GM04503 (cell line): ENCODE measurements at places on chromosomes 12 and 14.

GRCh38 chr14:38256533-38256840 is 594 bp upstream of the CLEC14A start:
- DNase-seq = no peak

DNA sequence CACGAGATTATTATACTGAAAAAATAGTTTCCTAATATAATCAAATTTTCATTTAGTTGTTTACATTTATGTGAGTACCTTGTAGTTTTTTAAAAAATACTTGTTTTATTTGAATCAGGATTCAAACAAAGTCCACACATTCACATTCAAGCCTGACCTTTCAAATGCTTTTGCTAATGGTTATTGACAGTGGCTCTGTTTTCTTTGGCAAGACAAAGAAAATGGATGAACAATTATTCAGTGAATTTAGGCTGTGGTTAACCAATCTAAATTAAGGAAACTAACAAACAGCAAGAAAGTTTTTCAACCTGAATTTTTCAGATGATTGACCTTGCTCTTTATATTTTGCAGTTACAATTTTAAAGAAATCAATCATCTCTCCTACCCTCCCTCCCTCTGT is 9.7 kb downstream of the SLC4A8 start:
- no peak for DNase-seq

GRCh38 chr12:57046947-57047890 is 2.7 kb downstream of the MYO1A start:
- no peak for DNase-seq

DNA sequence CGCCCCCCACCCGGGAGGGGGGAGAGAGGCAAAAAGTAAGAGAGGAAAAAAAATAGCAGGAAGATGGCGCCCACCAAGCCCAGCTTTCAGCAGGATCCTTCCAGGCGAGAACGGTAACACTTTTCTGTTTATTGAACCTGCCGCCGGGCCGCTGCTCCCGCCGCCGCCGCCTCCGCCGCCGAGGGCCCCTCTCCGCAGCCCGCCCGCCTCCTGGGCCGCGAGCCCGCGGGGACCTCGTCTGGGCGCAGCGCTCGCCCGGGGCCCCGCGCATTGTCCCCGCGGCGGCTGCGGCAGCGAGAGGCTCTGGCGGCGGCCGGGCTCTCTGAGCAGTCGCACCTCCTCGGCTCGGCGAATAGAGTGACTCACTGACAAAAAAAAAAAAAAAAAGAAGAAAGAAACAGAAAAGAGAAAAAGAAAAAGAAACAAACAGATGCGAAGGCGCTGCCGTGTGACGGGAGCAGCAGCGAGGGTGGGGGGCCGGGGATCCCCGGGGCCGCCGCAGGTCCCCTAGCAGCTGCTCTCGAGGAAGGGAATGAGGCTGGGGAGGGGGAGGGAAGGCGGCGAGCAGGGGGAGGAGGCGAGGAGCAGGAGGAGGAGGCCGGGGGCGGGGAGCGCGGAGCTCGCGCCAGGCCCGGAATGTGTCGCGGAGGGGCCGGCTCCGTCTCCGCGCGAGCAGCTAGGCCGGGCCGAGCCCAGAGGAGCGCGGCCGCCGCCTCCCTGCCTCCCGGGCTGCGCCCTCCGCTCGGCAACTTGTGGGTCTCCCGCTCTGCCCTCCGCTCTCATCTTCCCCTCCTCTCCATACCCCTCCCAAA is 781 bp downstream of the NPAS3 start:
- no peak for DNase-seq

GRCh38 chr14:104773505-104774452 is 20.8 kb downstream of the SIVA1 start:
- DNase-seq = no peak

GRCh38 chr14:88815980-88816379 is 8.5 kb upstream of the TTC8 start:
- no peak for DNase-seq

GRCh38 chr12:98973395-98973794 is 328.3 kb downstream of the APAF1 start:
- peak; percentile 2 for DNase-seq

DNA sequence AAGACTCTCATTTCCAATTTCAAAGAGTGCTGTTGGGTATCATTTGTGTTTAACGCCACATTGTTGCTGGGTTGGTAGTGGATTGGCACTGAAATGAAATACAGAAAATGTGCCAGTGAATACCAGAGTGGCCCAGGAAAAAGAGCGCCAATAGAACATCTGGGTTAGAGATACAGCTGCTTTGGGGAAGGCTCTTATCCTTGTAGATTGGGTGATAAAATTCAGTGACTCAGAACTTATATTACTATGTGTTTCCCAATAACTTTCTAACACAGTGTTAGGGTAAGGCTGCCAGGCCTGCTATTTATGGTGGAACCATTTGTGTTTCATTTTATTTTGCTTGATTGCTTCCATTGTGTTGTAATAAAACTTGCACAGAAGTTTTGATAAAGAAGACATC is 168.2 kb upstream of the SSTR1 start:
- peak; percentile 53 for DNase-seq

DNA sequence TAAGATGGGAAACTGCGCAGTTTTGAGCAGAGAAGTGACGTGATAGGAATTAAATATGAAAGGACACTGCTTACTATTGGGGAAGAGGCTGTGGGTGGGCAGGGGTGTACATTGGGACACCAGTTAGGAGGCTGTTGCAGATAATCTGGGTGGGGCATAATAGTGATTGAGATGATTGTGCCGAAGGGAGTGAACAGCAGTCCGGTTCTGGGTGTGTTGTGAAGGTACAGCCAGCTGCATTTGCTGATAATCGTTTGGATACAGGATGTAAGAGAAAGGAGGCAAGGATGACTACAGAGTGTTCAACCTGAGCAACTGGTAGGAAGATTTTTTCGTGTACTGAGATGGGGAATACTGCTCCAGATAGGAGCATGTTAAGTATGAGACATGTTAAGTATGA is 205.2 kb upstream of the NEDD1 start:
- DNase-seq = no peak

DNA sequence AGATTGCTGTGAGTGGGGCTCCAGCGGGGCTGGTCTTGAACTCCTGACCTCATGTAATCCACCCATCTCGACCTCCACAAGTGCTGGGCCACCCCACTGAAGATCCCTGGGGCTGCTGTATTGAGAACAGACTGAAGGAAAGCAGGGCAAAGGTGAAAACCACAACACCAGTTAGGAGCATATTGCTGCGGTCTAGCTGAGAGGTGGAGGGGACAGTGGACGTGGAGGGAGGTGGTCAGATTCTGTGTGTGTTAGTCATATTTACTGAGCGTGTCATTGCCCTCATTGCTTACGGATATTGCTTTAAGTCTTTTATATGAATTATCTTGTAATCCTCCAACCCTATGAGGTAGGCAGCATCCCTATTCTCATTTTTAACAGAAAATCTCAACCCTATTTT is 69.0 kb upstream of the OVCH1 start:
- DNase-seq = no peak

DNA sequence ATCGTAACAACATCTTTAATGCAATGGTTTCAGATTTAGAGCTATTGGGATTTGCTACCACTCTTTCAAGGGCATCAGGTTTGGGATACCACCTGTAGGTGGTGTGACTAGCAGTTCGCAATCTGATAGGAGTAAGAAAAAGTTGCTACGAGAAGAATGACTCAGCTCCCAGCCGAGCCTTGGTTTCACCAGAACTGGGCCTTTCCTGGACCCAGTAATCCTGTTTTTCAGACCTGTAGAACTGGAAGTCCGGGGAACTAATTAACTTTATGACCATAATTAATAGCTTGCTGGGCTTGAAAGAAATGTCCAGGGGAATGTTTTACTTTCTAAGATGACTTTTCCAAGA is 770 bp downstream of the ABHD4 start:
- DNase-seq = no peak

DNA sequence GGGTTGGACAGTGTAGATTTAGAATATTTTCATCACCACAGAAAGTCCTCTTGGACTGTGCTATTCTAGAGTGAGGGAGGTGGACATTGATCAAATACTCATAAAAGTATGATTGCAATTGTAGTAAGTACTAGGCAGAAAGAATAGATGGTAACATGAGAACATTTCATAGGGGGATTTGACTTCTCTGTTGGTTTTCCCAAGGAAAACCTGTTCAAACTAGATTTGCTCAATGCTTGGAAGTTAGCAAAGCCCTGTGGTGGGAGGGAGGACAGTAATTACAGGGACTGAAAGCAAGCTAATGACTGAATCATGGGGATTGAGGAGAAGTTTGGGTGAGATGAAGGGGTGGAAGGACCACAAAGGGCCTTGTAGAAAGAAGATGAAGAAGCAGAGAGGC is 24.4 kb upstream of the EID3 start:
- DNase-seq = no peak

DNA sequence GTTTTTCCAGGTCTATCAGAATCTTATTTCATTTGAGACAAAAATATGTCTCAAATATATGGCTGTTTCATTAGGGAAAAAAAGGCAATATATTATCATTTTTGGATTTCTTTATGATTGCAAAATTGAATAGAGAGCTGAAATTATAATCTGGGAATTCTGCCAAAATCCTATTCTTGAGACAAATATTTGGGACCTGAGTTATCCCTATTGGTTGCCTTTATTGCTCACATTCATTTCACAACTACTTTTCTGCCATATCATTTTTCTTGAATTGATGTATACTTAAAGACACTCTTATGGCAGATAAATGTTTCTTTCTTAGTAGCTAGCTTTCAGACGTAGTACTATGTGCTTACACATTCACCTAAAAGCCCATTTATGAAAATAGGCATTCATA is 241.6 kb upstream of the NOVA1 start:
- DNase-seq = no peak

DNA sequence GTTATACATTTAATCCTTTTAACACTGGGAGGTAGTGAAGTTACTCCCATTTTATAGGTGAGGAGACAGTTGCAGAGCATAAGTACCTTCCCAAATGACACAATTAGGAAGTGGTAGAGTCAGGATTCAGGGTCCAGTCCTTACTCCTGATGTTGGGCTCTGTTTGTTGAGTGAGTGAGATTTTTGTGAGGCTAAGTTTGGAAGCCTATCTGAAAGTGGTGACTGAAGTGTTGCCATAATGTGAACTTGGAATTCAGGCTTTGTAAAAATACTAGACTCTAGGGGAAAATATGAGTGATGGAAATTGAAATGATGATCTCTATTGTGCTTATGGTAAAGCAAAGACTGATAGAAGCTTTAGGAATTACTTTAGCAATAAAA is 2.2 kb downstream of the NUDT4 start:
- no peak for DNase-seq

DNA sequence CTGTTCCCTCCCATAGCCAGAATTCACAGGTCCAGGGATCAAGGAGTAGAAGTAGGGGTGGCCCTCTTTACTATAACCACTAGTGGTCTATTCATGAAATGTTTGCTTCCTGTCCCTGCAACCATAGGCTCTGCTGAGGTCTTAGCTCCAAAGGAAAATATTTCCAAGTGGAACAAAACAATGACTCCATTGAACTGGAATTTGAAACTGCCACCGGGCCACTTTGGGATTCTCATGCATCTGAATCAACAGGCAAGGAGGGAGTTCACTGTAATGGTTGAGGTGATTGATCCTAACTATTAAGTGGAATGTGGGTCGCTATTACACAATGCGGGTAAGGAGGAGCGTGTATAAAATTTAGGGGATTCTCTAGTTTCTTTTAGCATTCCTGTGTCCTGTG is 197.0 kb downstream of the ETNK1 start:
- DNase-seq = no peak

DNA sequence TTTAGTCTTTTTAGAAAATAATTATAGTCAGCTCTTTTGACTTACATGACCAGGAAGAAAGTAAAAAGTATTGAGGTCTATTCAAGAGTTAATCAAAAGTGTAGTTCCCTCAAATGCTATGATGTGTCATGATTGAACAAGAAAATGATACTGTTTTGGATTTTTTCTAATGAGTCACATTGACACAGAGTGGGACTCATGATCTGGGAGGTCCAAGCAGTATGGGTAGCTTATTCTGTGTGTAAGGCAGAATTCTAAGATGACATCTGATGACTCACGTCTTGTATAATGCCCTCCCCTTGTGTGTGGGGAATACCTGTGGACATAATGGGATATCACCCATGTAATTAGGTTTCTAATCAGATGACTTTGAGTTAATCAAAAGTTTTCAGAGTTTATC is 178.1 kb upstream of the DDHD1 start:
- peak; percentile 34 for DNase-seq

DNA sequence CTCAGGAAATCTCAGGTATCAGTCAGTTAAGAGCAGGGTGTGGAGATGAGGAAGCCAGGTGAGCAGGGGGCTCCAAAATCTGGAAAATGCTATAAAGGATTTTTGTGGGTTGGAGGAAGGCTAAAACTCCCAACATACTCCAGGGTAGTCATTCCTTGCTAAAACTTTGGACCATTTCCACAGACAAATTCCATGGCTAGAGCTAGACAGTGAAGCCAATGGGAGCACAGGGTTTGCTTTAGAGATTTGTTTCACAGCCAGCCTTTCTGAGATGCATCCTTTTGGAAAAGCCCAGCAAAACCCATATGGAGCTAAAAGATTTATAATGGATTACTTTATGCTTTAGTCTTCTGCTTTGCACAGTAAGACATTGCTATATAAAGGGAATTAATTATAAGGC is 146.5 kb downstream of the SAMD4A start:
- no peak for DNase-seq

DNA sequence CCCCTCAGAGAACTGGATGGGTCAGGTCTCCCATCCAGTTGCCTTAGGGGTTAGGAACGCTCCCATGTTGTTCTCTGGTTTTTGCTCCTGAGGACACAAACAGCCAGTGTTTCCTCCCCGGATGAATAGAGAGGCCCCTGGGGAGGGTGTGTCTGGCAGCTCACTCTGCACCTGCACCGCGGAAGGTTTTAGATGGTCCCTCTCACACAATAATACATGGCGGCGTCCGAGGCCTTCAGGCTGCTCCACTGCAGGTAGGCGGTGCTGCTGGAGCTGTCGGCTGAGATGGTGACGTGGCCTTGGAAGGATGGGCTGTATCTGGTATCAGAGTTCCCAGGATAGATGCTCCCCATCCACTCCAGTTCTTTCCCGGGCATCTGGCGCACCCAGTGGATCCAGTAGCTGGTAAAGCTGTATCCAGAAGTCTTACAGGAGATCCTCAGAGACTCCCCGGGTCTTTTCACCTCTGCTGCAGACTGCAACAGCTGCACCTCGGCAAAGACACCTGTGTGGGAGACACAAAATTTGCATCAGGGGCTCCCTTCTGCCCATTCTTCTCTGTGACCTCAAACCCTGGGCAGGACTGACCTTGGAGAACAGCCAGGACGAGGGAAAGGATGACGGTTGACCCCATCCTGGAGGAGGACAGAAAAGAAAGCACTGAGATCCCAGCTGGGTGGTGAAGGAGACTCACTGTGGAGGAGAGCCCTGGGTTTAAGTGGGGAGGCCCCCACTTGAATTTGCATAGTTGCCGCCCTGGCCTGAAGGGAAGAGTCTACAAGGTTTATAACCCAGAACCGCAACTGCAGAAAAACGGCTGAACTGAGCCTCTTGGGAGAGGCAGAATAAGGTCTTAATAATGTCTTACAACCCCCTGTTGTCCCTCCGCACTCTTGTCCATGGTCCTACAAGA is 1324.8 kb downstream of the TMEM121 start:
- DNase-seq = no peak
